Thymus (tissue), 14 donors: ENCODE measurements at places on chromosomes 2 and 18.

GRCh38 chr2:43196768-43197587 lies 29.4 kb downstream of the ZFP36L2 start:
- no peaks in the 10 kb centered on the region for H3K27me3 ChIP-seq
- H3K27ac ChIP-seq = peak overlapping the region; percentile 72
- no peak for DNase-seq

- no peaks in the 10 kb centered on the region for H3K36me3 ChIP-seq
- H3K27me3 ChIP-seq = no peaks in the 10 kb centered on the region
- H3K4me1 ChIP-seq = peaks cover 8% of the 10 kb centered on the region
- no peak overlapping the region for H3K27ac ChIP-seq
Measured at GRCh38 chr2:158984604-158985135, 16.2 kb downstream of the TANC1 start.

GRCh38 chr2:219961947-219962498 lies 334.6 kb downstream of the SLC4A3 start:
- no peaks in the 10 kb centered on the region for H3K27me3 ChIP-seq
- H3K4me3 ChIP-seq = no peak overlapping the region
- no peaks in the 10 kb centered on the region for H3K4me1 ChIP-seq

DNA sequence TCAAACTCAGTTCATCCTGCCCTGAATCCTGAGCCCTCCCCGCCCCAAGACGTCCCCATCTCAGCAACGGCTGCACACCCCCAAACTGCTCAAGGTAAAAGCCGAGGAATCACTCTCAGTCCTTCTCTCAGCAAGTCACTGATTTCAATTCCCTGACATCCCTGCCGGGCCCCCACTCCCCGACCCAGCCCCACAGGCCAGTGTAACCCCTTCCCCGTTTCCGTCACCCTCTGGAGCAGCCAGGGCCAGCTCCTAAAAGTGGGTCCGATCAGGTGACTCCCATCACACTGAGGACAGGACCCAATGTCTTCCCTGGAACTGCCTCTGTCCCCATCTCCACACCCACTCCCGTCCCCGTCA lies 20.5 kb downstream of the SNORC start:
- DNase-seq = no peak
- H3K4me3 ChIP-seq = no peak overlapping the region
- no peaks in the 10 kb centered on the region for H3K4me1 ChIP-seq

DNA sequence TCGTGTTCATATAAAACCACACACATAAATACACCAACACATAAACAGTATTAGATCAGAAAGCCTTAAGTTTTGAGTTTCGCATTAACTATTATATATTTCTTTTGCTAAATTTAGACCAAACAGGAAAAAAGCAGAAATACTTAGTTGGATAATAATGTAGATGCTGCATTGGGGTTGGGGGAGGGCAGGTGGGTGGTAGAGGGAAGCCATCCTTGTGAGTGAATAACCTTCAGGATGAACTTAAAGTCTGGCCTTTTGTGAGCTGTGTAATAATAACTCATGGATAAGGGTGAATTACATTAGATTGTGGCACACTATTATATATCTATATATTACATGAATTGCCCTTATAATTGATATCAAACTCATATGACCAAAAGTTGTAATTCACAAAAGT lies 174.7 kb downstream of the WDR7 start:
- H3K27ac ChIP-seq = no peak overlapping the region
- H3K4me1 ChIP-seq = no peaks in the 10 kb centered on the region
- no peaks in the 10 kb centered on the region for H3K36me3 ChIP-seq
- no peak overlapping the region for H3K4me3 ChIP-seq
- no peak for DNase-seq

DNA sequence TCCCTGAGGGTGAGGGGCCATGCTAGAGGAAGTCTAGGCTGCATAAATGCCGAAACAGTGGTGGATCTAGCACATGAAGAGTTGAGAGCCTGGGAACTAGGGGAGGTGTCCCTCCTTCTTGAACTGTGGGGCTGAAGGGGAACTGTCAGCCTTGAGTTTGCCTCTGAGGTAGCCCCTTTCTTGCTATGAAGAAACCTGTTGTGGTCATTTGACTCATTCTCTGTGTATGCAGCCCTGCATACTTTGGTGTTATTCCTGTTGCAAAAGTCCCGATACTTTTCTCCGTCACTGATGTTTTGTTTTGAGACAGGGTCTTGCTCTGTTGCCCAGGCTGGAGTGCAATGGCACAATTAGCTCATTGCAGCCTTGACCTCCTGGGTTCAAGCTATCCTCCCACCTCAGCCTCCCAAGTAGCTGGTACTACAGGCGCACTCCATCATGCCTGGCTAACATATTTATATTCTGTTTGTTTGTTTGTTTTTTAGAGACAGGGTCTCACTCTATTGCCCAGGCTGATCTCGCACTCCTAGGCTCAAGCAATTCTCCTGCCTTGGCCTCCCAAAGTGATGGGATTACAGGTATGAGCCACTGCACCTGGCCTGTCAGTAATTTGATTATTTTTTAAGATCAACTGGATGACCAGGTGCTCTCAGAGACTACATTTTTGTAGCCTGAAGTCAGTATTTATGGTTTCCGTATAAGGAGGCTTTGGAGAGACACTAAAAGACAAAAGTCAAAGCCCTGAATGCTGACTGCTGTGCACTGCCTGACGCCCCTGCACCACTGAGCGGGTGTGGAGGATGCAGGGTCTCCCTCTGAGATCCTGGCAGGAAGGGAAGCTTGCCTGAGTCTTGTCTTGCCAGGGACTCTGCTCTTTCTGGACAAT lies 126.0 kb upstream of the MSH6 start:
- H3K4me3 ChIP-seq = no peak overlapping the region
- H3K27ac ChIP-seq = no peak overlapping the region
- H3K4me1 ChIP-seq = no peaks in the 10 kb centered on the region
- no peaks in the 10 kb centered on the region for H3K36me3 ChIP-seq
- no peak for DNase-seq

- no peaks in the 10 kb centered on the region for H3K4me1 ChIP-seq
- no peaks in the 10 kb centered on the region for H3K27me3 ChIP-seq
- no peaks in the 10 kb centered on the region for H3K36me3 ChIP-seq
- no peak overlapping the region for H3K27ac ChIP-seq
- no peak overlapping the region for H3K4me3 ChIP-seq
Measured at GRCh38 chr2:18368008-18368407, 192.4 kb downstream of the RDH14 start.

DNA sequence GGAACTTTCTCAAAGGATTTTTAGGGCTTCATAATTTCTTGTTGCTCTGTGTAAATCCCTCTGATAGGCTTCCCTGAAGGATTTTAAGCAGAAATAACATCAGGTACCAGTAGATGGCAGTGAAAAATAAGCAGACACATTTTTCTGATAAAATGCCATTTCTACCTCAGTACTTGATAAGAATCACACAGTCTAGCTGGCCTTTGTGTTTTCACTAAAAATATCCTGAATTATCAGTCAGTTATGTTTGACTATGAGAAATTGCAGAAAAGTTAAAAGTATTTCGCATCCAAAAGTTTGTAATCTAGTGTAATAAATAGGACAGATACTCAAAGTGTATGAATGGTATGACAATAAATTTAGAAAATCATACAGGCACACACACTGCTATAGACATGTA lies 68.7 kb downstream of the DNAJC10 start:
- peak; percentile 47 for DNase-seq
- H3K36me3 ChIP-seq = no peaks in the 10 kb centered on the region
- no peak overlapping the region for H3K4me3 ChIP-seq
- H3K4me1 ChIP-seq = no peaks in the 10 kb centered on the region
- no peaks in the 10 kb centered on the region for H3K27me3 ChIP-seq
